ENCODE measurements at places on chromosomes 1 and 21.

GRCh38 chr1:153503766-153504165 lies 32.0 kb downstream of the S100A6 start:
- DNase-seq, result no peak

DNA sequence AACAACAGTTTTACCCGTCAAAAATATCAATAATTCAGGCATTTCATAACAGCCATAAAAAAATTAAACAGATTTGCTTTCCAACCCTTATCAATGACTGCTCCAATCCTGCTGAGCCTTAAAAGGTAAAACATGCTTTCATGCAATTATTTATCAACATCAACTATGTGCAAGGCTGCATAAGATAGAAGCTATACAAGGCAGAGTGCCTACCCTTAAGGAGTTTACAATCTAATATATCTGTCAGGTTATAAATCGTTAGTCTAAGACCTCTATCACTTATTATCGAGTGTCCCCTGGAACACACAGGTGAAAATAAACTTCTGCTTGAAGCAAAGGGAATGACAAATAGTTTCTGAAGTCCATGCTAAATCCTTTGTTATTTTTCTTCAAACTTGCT lies 1.8 kb downstream of the ERRFI1 start:
- no peak for DNase-seq

DNA sequence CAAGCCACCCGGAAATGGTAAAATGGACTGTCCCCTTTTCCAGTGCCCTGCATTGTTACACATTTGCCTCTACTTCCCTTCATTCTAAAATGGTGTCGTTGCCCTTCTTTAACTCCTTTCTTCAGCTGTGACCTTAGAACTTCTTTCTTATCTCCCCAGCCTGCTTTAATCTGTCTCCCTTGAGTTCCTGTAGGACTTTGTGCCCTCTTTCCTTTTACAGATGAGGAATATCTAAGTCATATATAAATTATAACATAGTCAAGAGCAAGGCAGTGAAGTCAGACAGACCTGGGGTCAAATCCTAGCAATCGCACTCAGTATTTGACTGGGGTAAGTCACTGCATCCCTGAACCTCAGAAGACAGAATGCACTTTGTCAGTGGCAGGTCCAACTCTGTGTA lies 31.4 kb upstream of the TMEM222 start:
- no peak for DNase-seq

GRCh38 chr1:115133440-115133839 lies 44.1 kb upstream of the TSPAN2 start:
- DNase-seq, result no peak

DNA sequence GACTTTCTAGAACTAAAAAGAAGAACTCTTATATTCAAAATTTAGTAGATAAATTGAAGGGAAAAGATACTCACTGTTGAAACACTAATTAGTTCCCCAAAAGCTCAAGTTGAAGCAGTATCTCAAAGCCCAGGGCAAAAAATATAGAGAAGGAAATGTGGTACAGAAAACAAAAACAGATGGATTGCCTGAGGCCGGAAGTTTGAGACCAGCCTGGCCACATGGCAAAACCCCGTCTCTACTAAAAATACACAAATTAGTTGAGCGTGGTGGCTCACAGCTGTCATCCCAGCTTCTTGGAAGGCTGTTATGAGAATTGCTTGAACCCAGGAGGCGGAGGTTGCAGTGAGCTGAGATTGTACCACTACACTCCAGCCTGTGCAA lies 36.0 kb downstream of the FAM177B start:
- DNase-seq, result no peak

GRCh38 chr1:150268340-150268704 lies 494 bp downstream of the APH1A start:
- no peak for DNase-seq

DNA sequence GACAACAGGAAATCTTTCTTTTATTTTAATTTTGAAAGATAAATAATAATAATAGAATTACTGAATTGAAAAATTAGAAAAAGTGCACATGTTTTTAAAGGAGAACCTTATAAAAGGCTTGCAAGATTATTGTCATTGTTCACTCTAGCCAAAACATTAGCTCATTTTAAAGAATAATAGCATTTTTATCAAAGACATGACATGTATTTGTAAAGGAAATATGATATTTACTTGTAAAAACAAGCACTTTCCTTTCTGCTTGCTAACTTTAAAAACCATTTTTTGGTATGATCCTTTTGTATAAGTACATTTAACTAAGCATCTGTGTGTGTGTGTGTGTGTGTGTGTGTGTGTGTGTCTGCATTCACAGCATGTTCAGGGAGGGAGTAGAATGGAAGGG lies 156.3 kb upstream of the C1orf87 start:
- no peak for DNase-seq

DNA sequence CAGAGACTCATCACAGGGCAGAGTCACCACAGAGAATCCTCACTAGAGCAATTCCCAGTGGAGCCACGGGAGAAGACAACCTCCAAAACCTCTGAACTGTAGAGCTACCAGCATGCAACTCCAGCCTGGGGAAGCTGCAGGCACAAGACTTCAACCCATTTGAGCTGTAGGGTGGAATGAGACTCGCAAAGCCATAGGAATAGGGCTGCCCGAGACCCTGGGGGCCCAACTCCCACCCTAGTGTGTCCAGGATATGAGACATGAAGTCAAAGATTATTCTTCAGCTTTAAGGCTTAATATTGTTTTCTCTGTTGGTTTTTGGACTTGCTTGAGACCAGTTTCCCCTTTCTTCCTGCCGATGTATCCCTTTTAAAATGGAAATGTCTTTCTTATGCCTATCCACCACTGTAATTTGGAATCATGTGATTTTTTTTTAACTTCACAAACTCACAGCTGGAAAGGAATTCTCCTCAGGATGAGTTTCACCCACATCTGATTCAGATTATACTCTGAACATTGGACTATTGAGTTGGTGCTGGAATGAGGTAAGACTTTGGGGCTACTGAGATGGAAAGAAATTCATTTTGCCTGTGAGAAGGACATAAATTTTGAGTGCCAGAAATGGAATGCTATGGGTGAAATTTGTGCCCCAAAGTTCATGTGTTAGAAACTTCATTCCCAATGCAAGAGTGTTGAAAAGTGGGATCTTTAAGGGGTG lies 59.6 kb upstream of the ST6GALNAC5 start:
- no peak for DNase-seq

DNA sequence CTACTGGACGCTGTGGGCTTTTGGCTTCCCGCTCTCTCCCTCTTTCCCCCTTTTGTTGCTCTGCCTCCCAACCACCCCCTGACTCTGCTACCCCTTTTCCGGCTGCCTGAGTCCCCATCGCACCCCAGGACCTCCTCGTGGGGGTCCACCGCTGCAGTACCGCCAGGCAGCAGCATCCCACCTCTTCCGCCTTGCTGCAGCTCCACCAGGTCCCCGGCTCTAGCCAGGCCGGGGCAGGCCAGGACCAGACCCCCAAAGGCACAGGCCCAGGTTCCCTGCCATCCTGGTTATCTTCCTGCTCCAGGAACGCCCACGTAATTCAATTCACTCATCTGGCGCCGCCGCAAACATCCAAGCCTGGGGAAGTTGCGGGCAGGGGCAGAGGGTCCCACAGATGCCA lies 139.8 kb downstream of the LIPI start:
- no peak for DNase-seq

GRCh38 chr1:109850827-109851226 lies 59.8 kb upstream of the CSF1 start:
- no peak for DNase-seq

DNA sequence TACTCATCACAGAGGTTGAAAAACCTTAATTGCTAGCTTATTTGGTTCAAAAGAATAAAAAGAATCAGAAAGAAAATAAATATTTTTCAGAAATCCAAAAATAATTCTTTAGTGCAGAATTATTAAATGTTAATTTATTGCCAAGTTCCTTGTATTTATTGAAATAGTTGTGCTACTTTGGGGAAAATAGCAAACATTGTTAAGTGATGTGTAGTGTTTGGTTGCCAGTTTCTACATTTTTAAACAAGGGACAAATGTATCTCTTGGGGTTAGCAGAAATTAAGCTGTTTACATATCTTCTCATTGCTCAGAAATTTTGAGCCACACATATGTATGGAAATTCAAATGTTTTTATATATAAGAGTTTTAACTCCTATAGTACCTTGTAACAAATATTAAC lies 775.0 kb downstream of the USP25 start:
- no peak for DNase-seq

DNA sequence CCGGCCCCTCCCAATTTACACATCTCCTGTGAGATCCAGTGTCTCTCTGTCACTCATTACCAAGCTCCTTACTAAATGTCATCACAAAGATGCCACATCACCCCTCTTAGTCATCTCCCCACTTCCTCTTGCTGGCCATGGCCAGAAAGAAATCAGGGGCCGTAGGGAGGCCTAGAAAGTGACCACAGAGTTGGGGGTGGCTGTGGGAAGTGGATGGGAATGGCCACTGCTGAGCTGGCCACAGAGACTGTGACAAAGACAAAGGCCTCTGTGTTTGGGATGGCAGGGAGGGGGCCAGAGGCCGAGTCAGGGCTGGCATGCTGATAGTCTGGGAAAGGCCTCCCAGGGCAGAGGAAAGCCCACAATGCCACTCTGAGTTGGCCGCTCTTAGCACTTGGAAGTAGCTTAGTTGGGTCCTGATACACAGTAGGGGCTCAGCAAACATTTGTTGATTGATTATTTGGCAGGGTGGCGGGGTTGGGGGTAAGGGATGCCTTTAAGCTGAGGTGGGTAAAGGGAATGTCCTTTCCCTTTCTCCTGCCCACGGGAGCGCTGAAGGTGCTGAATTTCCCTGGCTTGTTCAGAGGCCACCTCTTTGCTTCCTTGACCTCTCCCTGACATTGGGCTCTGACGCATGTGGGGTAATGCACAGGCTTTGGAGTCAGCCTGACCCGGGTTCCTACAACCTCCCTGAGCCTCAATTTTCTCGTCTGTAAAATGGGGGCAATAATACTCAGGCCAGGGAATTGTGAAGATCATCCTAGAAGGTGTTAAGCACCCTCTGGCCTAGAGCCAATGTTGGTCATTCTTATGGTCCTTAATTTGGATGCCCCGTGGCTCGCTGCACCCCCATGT lies 13.2 kb downstream of the NAV1 start:
- DNase-seq, result no peak

DNA sequence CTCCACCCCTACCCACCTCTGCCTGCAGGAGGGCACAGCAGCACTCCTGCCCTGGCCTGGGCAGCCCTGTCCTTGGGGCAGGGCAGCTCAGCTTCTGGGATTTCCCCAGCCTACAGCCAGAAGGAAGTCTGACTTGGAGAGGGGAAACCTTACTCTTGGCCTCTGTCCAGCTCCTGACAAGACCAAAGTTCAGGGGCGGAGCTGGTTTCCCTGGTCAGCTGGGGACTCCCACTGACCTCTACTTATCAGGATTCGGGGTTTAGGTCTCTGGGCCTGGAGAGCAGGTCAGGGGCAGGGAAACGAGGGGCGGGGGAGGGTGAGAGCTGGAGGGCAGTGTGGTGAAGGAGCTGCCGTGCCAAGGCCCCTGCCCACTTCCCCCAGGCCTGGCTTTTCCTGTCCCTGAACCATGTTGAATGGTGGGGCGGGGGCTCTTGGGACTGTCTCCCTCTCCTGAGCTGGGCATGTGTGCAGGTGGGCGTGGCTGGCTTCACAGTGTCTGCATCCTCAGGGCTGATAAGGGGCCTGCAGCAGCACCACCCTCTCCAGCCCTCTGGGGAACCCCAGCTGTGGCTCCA lies 16.8 kb upstream of the ETV3 start:
- no peak for DNase-seq

- no peak for DNase-seq
These were observed 591.7 kb downstream of the PLPP3 start for GRCh38 chr1:55987491-55988249.

DNA sequence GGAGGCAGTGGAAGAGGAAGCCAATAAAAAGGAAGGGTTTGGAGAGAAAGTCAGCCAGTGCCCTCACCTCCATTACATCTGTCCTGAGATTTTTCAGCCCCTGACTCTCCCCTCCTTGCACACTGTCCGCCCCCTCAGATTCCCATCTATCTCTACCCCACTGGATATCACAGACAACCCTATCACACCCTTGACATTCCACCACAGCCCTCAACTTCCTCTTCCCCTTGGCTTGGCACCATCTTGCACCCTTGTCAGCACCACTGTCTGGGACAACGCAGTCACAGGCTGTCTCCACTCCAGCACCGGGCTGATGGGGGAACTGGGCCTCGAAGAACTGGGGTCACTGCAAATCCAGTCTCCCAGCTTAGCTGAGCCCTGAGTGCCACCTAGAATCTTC lies 14.2 kb upstream of the PLEKHA6 start:
- no peak for DNase-seq

GRCh38 chr1:80495806-80496205 lies 1304.9 kb upstream of the ADGRL2 start:
- DNase-seq, result no peak

DNA sequence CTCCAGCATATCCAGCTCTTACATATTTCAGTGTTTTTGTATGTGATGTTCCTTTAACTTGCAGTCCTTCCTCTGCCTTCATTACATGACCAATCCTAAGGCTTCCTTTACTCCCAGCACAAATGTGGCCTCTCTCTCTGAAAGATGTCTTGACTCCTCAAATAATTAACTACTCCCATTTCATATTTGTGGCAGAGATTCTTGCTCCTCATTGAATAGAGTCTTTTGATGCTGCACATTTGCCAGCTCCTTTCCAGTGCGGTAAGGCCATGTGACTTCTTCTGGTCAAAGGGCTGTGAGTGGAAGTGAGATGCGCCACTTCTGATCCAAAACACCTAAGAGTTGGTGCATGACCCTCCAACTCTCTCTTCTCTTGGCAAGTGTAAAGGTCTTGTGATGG lies 19.1 kb upstream of the LAMC1 start:
- no peak for DNase-seq

DNA sequence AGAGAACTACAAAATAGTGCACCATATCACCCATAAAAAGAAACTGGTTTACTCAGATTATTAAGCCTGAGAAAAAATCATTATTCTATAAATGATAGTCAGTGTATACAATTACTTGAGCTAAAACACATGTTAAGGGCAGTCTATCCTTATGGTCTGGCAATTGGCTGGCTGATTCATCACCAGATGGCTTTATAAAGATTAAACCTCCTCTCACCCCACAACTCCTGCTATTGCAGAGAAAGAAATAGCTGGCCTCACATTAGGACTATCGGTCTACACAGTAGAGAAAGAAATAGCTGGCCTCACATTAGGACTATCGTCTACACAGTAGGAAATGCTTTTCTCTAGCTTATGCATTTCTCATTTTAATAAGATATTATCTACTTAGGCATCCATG lies 21.2 kb downstream of the CEP170 start:
- DNase-seq, result no peak

GRCh38 chr1:240342251-240342625 lies 250.6 kb downstream of the FMN2 start:
- DNase-seq, result no peak

DNA sequence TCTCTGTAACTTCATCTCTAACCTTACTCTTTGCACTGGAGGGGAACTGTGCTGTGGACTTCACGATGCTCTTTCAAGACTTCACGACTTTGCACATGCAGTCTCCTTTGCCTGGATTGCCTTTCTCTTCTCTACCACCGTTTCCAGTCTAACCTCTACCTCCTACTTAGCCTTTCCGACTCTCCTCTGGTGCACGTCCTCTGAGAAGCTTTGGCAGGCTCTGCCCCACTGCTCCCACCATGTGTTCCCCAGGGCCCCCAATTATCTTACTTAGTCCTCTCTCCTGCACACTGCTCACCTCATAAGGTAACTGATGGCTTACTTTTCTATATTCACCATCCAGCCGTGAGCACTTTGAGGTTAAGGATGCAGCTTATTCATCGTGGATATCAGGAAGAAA lies 101.7 kb upstream of the GJB5 start:
- no peak for DNase-seq

GRCh38 chr1:8104278-8105236 lies 78.4 kb upstream of the ERRFI1 start:
- no peak for DNase-seq

Data from stimulated activated CD8-positive, alpha-beta memory T cell treated with anti-CD3 and anti-CD28 coated beads, Interleukin-15, amount 100 ng/mL, for 4 hours (primary cell).